ENCODE measurements at places on chromosomes 3 and 15.

DNA sequence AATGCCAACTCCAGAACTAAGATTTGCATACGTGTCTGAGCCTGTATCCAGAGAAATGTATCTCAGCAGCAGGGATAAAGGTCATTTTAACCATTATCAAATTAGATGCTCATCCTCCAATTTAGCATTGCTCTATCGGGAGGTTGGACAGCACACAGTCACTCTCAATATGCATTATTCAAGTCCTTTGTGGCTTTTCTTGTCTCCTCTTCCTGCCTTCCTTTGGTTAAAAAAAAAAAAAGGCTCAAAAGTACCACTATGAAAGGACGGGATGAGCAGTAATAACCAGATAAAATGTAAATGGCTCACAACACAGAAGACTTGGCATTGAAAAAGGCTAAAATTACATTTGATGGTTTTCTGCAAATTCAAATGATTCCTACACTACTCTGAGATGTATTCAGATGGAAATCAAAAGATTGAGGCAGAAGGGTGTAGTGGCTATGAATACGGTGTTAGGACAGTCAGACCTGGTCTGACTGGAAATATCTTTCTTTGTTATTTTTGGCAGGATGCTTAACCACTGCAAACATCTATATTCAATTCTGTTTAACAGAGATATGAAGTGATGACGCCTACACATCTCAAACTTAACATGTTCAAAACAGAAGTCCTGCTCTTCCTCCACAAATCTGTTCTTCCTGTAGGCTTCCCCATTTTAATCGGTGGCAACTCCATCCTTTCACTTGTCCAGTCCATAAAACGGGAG, 109.6 kb downstream of the ADAMTS9 start:
- DNase-seq, result no peak

DNA sequence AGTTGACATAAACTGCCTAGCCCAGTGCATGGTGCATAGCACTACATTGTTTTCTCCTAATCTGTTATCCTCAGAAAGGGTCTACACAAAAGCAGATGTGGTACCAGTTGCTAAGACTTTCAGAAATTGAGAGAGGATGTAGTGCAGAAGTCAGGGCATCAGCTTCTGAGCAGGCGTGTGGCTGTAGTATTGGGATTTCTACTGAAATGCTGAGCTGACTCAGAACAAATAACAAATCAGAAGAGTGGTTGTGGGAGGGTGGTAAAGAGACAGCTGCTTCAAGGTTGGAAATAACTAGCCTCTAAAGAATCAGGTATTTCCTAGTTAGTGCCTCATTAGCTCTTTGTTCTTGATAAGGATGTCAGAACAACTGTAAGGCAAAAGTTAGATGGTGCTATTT, 161.3 kb downstream of the AKAP13 start:
- no peak for DNase-seq

GRCh38 chr3:67846166-67846565, 191.8 kb upstream of the SUCLG2 start:
- DNase-seq, result no peak

DNA sequence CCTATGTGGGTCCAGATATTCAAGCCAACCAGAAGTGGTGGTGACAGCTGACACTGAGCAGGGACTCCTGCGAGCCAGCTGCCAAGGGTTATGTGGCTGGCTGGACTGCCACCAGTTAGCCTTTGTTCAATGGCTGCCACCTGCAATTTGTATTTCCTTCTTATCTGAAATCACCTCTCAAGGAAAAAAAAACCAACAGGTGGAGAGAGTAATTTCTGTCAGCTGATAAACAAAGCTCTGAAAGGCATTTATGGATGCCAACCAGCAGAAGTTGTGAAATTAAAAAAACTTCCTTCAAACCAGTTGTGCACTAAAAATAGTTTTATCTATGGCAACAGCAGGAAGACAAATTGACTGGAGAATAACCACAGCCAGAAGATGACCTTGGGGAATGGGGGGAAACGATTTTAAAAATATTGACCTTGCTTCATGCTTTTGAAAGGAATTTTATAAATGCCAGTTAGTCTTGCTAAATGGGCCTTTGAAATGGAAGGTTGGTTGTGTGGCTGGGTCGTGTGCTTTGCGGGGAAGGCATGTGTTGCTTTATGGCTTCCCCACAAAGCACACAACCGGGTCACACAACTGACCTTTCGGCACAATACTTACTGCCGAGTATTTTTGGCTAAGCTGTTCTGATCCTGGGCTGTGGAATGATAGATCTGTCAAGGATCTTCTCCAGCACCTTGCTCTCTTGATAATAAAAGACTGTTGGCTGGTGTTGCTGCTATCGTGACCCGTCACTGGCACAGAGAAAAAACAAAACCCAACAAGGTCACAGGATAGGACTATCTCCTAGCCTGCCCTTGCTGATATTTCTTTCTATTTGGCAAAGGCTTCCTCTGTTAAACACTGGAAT, 3.5 kb downstream of the MYZAP start:
- no peak for DNase-seq

- DNase-seq, result no peak
Observed at GRCh38 chr3:54259636-54260035, 137.3 kb downstream of the CACNA2D3 start.

DNA sequence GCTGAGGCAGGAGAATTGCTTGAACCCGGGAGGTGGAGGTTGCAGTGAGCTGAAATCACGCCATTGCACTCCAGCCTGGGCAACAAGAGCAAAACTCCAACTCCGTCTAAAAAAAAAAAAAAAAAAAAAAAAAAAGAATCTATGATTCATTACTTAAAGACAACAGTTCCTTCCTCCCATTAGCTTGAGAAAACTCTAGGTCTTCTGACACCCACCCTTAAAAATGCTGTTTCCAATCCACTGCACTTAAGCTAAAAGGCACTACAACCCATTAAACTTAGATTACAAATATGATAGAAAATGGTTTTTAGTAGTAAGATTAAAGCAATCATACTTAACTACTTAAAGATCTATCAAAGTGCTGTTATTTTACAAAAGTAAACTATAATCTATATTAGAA, 40.0 kb upstream of the BHLHE40 start:
- no peak for DNase-seq

DNA sequence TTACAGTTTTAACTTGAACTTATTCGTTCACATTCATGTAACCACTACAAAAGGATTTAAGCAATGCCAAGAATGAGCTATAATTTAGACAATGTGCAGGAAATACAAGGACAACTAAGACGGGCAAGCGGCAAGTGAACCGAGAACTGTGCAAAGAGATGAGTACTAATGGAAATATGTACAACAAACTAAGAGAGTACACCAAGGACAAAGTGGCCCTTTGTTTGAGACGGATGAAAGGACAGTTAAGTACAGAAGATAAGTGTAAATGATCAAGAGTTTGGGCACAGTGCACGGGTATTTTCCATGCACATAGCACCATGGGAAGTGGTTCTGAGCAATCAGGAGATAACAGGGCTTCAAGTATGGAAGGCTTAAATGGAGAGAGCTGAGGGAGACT, 281.7 kb downstream of the ROBO2 start:
- peak; percentile 66 for DNase-seq

DNA sequence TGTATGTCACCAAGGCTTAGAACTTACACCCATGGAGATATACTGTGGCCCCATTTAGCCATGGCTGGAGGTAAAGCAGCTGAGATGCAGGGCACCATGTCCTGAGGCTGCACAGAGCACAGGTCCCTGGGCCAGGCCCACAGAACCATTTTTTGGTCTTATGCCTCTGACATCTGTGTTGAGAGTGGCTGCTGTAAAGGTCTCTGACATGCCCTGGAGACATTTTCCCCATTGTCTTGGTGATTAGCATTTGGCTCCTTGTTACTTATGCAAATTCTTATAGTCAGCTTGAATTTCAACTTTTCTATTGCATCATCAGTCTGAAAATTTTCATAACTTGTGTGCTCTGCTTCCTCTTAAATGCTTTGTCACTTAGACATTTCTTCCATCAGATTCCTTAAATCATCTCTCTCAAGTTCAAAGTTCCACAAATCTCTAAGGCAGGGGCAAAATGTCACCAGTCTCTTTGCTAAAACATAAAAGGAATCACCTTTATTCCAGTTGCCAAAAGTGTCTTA, 701.3 kb downstream of the EPHA3 start:
- DNase-seq, result no peak

DNA sequence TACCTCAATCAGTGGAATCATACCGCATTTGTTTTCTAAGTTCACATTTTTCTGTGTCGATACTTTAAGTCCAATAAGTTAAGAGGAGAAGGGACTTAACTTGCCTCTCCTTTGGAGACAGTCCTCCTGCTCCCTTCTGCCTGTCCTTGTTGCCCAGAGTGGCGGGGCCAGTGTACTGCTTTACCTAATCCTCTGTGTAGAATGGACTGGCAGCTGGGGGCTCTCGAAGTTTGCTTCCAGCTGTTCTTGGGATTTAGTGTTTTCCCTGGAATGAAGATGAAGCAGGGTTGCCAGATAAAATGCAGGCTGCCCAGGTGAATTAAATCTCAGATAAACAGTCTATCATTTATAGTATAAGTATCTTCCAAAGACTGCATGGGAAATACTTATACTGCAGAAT, 287.6 kb upstream of the C2CD4B start:
- no peak for DNase-seq

DNA sequence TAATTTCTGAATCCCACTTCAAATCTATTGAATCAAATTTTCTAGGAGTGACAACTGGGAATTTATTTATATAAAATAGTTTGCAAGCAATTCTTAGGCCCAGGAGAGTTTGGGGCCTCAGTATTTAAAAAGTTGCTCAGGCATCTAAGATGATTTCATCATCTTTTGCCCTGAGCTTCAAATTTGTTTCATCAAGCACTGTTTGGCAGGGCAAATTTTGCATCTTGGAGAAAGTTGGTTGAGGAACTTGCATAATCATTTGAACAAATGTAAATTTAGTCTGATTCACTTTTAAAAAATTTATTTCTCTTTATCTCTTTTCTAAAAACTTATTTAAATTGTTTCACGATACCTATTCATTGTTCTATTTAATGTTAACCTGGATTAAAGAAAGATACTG, 702.8 kb downstream of the SI start:
- DNase-seq, result no peak
